Esophagus squamous epithelium (tissue), 5 donors: ENCODE measurements at places on chromosomes 13 and 19.

GRCh38 chr19:47226426-47227351 lies 4.3 kb downstream of the BBC3 start:
- DNase-seq: no peak

GRCh38 chr19:30924670-30925069 lies 424.6 kb downstream of the TSHZ3 start:
- DNase-seq: no peak

- no peak for DNase-seq
Observed at GRCh38 chr13:94327318-94327717, 152.2 kb downstream of the DCT start.

DNA sequence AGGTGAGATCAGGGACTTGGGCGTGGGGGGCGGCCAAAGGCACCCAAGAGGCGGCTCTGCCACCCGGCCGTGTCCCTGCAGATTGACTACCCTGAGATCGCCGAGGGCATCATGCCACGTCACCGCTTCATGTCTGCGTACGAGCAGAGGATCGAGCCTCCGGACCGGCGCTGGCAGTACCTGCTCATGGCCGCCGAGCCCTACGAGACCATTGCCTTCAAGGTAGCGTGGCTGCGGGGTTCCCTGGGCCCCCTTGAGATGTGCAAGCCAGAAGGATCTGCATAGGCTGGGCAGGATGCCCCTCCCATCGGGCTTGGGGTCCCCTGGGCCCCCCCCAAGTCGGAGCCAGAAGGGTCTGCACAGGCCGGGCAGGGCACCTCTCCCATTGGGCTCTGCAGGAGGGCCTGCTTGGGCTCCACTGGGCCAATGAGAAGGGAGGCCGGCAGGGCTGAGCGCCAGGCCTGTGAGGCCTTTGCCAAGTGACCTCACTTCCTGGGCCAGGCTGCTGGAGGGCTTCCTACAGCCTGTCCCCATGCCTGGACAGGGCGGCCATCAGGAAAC lies 2.2 kb upstream of the AMH start:
- no peak for DNase-seq

- DNase-seq: no peak
Observed at GRCh38 chr13:111511805-111512504, 191.5 kb downstream of the TEX29 start.

DNA sequence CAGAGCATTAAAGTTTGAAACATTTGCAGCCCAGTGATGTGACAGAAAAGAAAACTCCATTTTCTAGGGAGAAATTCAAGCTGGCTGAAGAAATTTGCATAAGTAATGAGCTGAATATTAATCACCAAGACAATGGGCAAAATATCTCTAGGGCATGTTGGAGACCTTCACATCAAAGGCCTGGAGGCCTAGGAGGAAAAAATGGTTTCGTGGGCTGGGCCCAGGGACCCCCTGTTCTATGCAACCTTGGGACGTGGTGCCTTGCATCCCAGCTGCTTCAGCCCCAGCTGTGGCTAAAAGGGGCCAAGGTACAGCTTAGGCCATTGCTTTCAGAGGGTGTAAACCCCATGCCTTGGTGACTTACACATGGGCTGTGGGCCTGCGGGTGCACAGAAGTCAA lies 5.7 kb upstream of the CLEC4M start:
- no peak for DNase-seq

- DNase-seq: no peak
Observed at GRCh38 chr13:99124046-99124400, 76.6 kb upstream of the UBAC2 start.

GRCh38 chr13:74836628-74837027 lies 645.3 kb downstream of the TBC1D4 start:
- no peak for DNase-seq

GRCh38 chr19:38742906-38743305 lies 1.4 kb downstream of the CAPN12 start:
- no peak for DNase-seq

DNA sequence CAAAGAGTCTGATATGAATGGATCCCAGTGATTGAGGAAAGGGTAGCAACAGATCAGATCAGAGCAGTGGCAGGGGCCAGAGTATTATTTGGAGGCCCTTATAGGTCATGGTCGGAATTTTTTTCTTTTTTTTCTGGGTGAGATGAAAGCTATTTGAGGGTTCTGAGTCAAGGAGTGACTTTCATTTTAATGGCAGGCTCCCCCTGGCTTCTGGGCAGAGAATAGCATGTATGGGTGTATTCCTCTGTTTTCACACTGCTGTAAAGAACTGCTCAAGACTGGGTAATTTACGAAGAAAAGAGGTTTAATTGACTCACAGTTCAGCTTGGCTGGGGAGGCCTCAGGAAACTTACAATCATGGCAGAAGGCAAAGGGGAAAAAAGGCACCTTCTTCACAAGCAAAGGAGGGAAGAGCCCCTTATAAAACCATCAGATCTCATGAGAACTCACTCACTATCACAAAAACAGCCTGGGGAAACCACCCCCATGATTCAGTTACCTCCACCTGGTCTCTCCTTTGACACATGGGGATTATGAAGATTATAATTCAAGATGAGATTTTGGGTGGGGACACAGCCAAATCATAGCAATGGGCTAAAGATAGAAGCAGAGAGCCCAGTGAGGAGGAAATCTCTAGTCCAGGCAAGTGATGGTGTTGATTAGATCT lies 3.0 kb upstream of the SLC6A16 start:
- no peak for DNase-seq

DNA sequence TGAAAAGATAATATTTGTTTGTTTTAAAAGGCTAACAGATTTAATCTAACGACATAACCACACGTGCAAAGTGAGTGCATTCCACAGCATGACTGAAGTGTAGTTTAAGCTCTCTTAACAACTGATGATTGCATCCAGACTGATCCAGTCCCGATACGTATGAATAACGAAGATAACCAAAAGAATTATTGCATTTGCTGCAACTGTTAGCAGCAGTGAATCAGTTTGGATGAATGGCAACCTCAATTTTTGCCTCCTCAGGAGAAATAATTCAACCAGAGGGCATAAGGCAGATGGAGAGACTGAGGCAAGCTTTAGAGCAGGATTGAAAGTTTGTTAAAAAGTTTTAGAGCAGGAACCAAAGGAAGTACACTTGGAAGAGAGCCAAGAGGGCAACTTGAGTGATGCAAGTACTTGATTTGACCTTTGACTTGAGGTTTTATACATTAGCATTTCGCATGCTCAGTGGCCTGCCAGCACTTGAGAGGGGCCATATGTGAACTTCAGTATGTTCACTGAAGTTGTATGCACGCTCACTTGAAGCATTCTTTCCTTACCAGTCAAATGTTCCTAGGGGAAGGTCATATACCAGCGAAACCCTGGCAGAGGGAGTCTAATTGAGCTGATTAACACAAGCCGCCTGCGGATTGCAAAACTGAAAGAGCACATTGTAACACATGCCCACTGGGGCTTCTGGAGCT lies 835.0 kb upstream of the PCDH20 start:
- DNase-seq: no peak

- DNase-seq: no peak
Observed at GRCh38 chr13:74203576-74203975, 69.4 kb upstream of the KLF12 start.

GRCh38 chr13:66530686-66531085 lies 699.5 kb downstream of the PCDH9 start:
- DNase-seq: no peak

GRCh38 chr19:45585158-45585577 lies 566 bp upstream of the OPA3 start:
- no peak for DNase-seq

DNA sequence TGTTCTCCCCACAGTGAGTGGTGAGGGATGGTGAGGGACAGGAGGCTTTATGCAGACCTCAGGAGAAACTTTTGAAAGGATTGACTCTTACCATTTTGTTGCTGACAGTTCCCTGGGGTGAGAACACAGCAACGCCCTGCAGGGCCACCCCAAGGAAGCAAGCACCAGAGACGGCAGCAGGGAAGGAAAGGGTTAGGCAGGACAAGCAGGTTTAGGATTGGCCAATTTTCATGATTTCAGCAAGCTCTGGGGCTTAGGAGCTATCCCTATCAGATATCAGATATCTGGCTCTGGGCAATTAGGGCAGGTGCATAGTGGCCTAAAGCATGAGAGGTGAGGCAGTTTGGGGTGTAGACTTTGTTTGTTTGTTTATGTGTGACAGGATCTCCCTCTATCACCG lies 87.0 kb upstream of the LSM14A start:
- DNase-seq: no peak

DNA sequence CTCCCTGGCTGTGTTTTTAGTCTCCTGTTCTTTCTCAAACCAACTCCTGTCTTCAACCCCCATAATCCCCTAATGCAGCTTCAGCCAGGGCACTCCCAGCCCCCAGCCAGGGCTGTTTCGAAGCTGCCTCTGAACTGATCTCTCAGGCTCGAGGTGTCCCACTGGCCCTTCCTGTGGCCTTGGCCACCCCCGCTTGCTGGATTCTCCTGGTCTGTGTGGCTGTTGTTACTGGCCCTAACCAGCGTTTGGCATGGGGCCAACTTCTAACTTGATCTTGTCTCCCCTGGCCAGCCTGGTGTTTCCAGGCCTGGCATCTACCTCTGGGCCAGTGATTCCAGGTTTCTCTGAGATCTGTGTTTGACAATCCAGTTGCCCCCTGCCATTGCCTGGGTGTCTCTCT lies 11.0 kb downstream of the XAB2 start:
- no peak for DNase-seq

GRCh38 chr13:40910324-40911050 lies 108.6 kb downstream of the ELF1 start:
- DNase-seq: no peak

- no peak for DNase-seq
Observed at GRCh38 chr19:48475369-48476068, 6.3 kb downstream of the CYTH2 start.
